ENCODE measurements at places on chromosomes 6 and 20.

DNA sequence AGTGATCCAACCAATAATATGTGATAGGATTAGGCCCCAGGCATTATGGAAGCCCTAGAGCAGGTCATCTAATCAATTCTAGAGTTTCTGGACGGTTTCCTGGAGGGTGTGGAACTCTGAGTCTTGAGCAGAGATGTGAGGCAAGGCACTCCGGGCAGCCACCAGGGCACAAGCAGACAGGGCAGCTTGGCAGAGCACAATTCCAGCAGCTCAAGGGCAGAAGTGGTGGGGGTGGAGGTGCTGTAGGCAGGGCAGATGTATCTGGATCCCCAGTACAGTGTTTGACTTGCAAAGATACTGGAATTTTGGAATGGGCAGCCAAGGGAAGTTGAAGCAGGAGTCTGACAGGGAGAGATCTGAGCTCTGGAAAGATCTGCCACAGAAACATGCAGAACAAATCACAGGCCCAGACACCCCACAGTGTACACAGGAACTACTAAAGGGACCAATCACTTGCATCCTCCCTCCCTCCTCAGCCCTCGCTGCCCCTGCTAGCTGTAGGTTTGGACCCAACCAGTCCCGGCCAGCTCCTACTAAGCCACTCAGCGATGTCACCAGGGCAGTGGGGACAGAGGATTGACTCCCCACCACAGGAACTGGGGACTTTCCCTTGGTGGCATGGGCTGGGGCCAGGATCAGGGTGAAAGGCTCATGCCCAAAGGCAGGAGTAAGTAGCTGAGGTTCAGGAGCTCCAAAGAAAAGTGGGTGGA, 47.0 kb downstream of the TFEB start:
- DNase-seq = no peak

DNA sequence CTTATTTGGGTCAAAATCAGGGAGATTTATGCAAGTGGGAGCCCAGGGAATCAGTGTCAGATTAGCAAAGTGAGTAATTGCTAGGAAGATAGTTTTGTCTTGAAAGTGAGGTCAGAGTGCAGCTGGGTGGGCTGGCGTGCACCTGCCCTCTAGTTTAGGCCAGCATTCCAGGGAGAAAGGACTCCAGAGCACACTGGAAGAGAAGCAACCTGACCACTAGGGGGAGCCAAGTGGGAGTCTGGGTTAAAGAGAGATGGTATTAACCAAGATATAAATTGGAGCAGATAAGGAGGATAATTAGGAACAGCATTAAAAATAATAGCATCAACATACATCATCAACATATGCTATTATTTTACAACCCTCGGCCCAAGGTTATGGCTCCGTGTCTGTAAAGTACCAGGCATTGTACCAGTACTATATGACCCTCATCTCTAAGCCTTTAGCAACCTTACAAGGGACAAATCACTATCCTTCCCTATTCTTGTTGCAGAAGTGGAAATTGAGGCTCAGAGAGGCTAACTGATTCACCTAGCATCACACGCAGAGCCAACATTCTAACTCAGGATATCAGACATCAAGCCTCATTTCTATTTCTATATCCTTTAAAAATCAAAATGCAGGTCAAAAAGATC, 57.8 kb downstream of the SLC2A10 start:
- DNase-seq = no peak

DNA sequence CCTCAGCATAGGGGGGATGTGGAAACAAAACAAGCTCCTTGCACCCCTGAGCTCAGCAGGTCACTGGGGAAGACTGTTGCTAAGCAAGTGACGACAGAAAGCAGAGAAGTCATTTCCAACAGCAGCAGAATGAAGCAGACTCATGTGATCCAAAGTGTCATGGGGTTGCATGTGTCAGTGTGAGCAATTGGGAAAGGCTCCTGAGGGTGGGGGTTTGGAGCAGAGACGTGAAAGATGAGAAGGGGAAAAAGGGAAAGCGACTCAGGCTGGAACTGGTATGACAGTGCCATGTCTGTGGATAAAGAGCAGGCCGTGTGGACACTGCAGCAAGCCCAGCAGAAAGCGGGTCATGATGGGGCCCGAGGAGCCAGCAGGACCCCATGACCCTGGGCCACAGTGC, 363.9 kb downstream of the PREX1 start:
- DNase-seq = no peak

DNA sequence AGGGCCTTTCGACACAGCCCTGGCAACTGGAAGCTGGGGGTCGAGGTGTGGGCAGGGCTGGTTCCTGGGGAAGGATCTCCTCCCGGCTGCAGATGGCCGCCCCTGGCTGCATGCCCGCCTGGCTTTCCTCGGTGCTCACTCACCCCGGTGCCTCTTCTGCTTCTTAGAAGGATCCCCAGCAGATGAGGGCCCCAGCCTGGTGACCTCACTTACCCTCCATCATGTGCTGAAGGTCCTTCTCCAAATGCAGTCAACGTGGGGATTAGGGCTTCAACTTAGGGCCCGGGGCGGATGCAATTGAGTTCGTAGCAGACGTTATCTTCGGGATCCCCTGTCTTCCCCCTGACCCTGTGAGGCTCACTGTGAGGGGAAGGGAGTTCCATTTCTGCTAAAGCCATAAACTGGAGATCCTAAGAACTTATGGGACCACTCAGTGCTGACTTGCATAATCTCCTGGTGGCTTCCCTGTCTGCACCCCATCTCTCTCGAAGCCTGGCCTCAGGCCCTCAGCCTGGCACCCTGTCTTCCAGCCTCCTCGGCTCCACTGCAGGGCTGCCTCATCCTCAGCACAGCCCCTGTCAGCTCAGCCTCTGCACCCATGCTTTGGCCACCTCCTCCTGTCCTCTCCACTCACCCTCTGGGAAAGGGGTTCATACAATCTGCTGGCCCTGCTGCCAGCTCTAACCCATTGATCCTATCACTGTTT, 92.6 kb downstream of the THBS2 start:
- no peak for DNase-seq

DNA sequence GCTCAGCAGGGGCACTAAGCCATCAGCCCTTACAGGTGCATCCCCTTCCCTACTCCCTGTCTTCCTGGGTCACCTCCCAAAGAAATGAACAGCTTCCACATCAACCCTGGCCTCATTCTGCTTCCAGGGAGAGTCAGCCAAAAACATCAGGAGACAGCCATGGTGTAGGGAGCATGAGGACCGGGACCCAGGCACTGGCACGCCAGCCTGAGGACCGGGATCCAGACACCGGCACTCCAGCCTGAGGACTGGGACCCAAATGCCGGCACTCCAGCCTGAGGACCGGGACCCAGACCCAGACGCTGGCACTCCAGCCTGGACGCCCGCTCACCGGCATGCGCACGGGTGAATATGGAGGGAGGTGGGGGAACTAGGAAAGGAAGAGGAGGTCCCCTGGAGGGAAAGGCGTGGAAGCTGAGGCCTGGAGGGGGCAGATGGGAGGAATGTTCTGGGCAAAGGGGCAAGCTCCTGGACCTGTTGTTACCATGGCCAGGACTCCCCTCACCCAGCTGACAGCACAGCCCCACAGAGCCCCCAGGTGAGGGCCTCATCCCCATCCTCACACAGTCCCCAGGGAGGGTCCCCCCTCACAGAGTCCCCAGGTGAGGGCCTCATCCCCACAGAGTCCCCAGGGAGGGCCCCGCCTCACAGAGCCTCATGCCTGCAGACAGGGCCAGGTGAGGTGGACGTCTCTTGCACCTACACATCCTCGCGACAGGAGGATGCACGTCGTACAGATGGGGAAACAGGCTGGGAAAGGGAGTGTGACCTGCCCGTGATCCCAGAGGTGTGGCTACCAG, 26.0 kb upstream of the MRGBP start:
- DNase-seq = no peak

GRCh38 chr20:45090481-45090880, 10.4 kb downstream of the KCNS1 start:
- DNase-seq = no peak

DNA sequence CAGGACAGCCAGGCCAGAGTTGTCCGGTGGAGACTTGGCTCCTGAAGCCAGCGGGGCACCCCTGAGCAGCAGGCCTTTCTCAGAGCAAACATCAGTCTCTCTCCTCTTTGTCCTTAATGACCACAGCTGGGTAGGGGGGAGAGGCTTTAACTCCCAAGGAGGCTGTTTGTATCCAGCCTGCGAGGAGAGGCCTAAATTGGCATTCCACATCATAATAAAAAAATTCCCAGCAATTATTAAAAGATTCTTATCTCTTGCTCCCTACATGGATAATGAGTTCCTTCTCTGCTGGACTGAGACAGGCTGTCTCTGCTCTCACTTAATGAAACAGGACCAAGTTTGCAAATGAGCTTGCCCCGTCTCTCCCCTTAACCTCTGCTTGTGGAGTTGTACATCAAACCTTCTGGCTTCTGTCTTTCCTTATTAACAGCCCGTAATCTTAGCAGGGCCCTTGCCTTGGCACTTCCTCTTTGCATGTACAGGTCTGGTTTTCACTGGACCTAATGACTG, 838.2 kb downstream of the MAFB start:
- DNase-seq = no peak

- no peak for DNase-seq
These were observed at the start of gene SNAP25 for GRCh38 chr20:10218536-10219451. Gene SNAP25, plus strand, starts transcription at chr20:10218830. Its CDS starts 56,662 bp downstream, at chr20:10275492.

- DNase-seq = no peak
These were observed 170.9 kb downstream of the KLHL32 start for GRCh38 chr6:97095311-97095850.

GRCh38 chr6:51147756-51148155, 329.1 kb downstream of the TFAP2B start:
- DNase-seq = no peak

DNA sequence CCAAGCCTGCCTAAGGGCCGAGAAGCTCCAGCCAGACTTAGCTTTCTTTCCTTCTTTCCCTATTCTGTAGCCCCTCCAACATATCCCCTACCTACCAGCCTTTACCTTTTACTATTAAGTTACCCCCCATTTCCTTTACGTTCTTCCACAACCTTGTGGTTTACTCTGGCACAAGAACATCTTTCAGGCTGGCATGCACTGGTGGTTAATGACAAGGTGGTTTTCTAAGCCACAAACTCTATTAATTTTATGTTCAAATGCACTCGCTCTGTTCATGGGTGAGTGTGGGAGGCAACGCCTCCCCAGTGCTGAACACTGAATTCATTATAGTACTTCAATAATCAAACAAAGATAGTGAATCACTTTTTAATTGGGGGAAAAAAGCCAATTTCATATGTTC, 64.4 kb downstream of the TRERF1 start:
- no peak for DNase-seq

DNA sequence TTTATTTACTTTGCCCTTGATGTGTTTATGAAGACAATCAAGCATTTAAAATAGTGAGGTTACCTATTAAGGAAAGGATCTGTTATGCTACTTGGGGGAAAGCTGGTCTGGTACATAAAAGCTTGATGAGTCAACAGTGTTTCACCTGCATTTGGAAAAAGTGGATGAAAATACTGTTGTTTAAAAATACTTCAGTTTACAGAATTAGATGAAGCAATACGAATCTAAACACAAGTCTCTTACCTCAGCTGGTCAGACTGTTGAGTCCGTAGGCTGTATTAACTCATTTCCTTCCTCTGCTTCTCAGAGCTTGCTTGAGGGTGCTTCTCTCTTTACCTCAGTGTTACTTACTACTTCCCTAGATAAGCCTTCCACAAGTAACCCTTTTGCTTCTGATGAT, 36.1 kb downstream of the NKX2-4 start:
- DNase-seq = no peak

GRCh38 chr20:57433657-57434389, 42.6 kb downstream of the RBM38 start:
- no peak for DNase-seq

GRCh38 chr6:37618916-37619590, 78.6 kb downstream of the MDGA1 start:
- DNase-seq = no peak

DNA sequence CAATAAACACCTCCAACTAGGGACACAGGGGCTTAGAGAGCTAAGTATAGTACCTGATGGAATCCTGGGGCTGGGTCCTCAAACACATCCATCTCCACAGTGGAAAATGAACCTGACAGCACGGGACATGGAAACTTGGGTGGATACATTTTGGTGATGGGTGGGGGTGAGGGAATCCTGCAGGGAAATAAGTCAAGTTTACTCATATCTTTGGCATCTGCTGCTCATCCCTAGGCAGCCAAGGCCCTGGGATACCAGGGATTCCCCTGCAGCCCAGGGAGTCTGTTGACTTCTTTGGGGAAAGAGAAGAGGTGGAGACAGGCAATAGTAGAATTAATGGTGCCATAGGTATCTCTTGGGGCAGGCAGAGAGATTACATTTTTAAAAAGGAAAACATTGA, 6.6 kb downstream of the APOBEC2 start:
- no peak for DNase-seq

DNA sequence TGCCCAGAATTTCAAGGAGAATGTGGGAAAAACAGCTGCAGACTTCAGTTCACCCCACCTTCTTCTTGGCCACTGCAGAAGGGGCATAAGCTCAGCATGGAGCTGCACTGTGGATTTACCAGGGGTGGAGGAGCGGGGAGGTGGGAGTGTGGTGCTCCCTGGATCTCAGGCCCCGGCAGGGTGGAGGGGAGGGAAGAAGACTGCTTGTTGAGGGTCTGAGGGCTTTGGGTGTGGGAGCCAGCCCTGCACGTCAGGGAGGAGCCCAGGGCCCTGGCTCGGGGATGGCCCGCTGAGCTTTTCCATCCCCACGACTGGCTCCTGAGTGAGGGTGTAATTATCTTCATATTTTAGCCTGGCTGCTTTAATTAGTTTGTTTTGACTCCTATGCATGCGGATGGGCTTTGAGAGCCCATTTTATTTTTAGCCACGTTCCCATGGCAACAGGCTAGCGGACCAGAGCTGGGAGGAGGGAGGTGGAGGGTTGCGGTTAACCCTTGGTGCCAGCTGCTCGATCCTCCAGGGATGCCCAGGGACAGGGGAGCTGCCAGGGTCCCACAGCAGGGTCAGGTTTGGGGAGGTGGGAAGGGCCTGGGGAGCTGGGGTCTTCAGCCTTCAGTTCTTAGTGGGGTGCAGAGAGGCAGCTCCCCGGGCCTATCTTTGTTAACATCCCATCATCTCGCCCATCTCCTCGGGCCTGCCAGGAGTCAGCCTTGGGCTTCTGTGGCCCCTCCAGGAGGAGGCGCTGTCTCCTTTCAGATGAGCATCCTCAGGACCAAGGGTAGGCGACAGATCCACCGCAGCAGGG, 68.2 kb downstream of the RAB44 start:
- DNase-seq = peak; percentile 62

DNA sequence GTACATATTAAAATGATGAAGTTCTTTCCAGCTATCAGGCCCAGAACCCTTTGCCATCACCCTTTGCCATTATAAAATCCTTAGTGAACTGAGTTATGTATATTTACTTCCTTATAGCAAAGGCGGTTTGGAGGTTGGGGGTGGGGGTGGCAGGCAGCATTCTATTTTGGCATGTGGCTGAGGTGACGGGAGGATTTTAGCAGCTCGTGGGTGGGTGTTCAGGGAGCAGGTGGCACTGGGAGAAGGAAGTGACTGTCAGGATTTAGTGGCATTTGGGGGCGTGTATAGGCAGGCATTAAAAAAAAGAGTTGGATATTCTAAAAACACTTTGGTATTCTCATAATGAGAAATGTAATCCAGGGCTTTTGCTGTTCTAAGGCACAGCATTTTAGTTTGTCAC, 150.7 kb downstream of the RIMS1 start:
- DNase-seq = no peak

Measured in stimulated activated CD4-positive, alpha-beta T cell treated with anti-CD3 and anti-CD28 coated beads, Interleukin-1b, Interleukin-23, amount 100 ng/mL, for 1 hour (primary cell).